Kidney epithelial cell (primary cell): ENCODE measurements at places on chromosomes 3 and 15. TPM values are rescaled to one million over a fixed set of nuclear protein-coding genes. Genes with fewer than 3 reads are reported as not detected.

DNA sequence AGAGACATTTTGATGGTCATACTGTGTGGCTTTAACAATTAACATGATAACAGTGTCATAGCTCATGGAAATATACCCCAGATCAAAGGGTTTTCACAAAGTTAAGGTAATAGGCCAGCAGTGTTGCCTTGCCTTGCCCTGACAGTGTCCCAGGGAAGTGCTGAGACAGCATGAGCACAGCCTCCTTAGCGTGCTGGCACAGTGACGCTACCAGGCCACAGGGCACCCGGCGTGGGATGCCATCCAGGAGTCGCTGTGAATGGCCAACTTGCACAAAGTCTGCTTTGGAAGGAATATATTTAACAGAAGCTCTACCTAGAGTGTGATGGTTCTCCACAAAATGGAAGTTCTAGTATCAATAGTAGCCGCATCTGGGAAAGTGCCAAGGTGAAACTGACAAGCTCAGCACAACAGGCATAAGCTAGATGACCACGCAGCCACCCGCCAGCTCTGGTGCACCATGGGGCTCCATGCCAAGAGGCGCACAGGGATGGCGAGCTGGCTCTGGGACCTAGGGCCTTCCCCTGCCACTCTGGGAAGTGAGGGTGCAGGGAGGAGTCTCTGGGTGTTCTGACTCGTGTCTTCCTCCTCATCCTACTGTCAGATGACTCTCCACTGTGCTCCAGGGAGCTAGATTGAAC lies 86.2 kb downstream of the GABRB3 start:
- no peak for DNase-seq

DNA sequence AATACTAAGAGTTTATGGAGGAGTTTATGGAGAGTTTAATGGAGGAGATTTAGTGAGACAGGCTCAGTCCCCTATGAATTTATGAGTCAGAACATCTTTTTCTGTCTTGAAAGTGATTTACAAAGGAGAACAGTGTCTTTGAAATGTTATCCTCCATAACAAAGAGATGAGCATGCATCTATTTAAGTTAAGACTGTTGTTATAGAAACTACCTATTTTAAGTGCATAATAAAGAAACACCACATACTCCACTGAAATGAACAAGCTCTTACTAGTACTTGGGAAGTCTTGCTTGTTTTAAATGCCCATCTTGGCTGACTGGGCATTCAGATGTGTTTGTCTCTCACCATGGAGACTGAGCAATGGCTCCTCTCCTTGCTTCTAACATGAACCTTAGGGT lies 118.7 kb upstream of the ACP3 start:
- no peak for DNase-seq

DNA sequence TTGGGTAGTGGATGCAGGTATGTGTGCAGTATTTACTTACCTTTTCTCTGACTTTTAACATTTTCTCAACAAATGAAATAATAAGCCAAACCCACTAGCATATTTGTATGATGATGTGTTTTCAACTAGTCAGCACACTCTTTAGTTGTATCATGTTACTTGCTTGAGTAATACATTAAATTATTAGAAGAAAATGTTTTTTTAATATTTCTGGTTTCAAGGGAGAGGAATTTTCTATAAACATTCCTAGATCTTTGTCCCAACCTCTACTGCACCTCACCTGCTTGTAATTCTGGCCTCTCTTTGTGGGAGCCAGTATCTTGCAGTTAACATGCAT lies 161.8 kb upstream of the CBLB start:
- DNase-seq, result no peak

DNA sequence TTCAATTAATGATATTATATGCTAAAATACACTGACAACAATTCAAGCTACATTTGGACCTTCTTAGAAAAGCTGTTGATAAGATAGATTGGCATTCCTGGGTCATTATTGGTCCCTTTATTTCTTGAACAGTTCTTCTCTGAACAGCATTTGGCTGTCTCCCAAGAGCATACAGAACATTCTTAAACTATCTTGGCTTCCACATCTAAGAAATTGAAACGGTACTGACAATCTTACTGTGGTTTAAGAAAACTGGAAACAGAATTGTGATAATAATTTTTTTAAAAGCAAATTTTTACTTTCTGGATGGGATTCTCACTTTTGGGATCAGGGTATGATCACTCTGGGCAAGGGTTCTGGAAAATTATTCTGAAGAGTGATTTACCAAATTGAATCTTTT lies 161.7 kb upstream of the ZNF385D start:
- DNase-seq, result no peak

DNA sequence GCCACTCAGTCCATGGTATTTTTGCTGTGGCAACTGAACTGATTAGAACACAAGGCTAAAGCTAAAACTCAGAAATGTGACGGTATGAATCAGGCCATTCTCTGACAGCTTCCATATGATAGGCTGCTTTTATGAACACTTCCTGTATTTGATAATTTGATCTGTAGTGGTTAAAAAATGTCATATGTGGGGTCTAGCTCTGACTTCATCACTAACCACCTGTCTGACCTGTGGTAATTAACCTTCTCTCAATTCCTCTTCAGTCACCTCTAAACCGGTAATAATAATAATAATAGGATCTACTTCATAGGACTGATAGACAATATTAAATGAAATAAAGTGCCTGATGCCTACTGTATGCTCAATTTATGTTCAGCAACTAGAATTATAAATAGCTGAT lies 223.2 kb downstream of the MBNL1 start:
- no peak for DNase-seq

GRCh38 chr3:94643400-94643799 lies 580.5 kb downstream of the NSUN3 start:
- DNase-seq, result no peak

DNA sequence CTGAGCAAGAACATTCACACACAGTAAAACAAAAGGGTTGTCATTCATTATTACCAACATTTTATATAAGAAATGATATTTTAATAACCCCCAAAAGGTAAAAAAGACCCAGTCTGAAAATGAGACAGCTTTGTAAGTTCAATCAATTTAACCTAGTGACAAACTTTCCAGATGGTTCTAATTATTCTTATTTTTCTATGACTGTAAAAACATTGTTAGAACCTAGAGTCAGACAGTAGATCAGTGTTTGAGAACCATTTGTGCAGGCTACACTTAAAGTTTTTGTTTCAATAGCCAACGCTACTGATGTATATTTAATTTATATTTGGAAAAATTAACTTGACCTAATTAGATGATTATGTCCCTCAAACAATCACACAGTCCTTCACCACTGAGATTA lies 708.4 kb upstream of the CBLB start:
- DNase-seq, result no peak

GRCh38 chr15:75007216-75007615 lies 11.9 kb downstream of the SCAMP5 start:
- no peak for DNase-seq

DNA sequence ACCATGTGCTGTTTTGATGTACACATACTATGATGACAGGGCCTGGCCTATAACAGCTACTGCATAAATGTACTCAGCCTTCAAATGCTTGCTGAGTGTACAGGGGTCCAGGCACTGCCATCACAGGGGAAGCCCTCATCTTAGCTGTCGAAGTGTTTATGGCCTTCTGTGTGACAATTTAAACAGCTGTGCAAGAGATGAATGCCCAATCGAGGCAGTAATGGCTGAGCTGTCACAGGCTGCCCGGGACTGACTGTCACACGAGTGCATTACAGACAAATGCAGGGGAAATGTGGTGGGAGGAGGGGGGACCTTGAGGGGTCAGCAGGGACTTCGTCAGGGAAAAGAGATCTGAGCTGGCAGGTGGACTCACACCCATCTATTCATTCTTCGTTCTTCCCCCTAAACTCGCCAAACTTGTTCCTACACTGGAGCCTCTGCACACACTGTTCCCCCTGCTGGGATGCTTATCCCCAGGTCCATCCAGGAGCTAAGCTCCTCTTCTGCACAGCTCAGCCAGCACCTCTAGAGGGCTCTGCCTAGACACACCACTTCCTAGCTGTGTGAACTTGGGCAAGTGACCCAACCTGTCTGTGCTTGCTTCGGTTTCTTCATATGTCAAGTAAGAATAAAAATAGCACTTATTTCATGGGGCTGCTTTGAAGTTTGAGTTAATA lies 156.2 kb upstream of the IQSEC1 start:
- DNase-seq, result no peak

CTXN2 gene
- 0.14 TPM in 1 of 2 replicates, not detected in the other for total RNA-seq

CHST13 gene
- 1.1 TPM in 1 of 2 replicates, not detected in the other for total RNA-seq

DAPK2 gene
- 0.21 and 1.4 TPM in 2 replicates for total RNA-seq

MFSD1 gene
- total RNA-seq, result 55.8 and 61.0 TPM in 2 replicates

ABI3BP gene
- 0.75 and 0.84 TPM in 2 replicates for total RNA-seq
